Left lung (tissue), 14 donors: ENCODE measurements at places on chromosomes 4 and X.

DNA sequence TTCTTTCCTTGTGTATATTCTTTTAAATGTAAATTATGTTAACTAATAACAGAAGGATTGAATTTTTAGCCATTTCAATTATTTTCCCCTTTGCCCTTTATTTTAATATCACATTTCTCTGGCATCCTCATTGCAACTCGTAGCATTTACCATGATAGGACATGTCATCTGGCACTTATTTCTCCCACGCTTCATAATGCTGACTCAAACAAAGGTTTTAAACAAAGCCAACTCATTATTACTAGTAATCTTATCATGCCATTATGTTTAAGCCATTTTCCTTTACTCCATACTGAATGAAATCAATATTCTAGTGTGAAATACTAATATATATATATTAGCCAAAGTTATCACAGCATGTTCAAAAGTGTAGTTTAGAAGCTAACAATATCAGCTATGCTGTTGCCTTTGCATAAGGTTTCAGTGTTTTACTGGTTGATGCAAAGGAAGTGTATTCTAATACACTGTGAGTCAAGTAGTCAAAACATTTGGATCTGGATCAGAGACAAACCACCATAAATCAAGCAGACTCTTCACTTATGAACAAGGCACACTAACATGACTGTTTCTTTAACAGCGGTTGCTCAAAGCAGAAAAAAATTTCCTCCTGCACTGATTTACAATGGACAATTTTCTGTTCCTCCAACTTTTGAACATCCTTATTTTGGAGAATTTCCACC, 281.6 kb downstream of the SLC7A11 start:
- DNase-seq = peak; percentile 22

DNA sequence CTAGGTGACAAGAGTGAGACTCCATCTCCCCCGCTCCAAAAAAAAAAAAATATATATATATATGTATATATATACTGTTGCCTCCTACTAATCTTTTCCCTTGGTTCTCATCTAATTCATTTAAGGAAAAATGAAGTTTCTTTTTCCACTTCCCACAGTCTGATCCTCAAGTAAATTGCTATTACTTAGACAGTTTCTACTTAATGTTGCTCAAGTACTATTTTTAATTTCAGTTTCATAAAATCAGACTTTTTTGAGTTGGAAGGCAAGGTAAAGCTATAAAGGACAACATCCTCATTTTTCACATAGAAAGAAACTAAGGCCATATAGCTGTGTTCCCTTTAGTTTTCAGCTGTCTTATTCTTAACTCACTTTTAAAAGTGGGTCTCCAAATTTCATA, 5.8 kb downstream of the RXFP1 start:
- DNase-seq = no peak

- DNase-seq = no peak
Observed at GRCh38 chr4:86991994-86992393, 57.2 kb downstream of the AFF1 start.

- peak; percentile 43 for DNase-seq
Observed at GRCh38 chr4:1416948-1417260, 10.7 kb upstream of the NKX1-1 start.
